Neural progenitor cell (in vitro differentiated cells): ENCODE measurements at places on chromosomes 6 and 20. TPM values are rescaled to one million over a fixed set of nuclear protein-coding genes. Genes with fewer than 3 reads are reported as not detected.

The GATA5 gene
- total RNA-seq = 0.12 TPM in 1 of 2 replicates, not detected in the other

The BACH2 gene
- total RNA-seq = 3.9 and 5.3 TPM in 2 replicates

- H3K4me3 ChIP-seq = no peak overlapping the region
- no peak for DNase-seq
- H3K27me3 ChIP-seq = no peaks in the 10 kb centered on the region
- no peak overlapping the region for H3K27ac ChIP-seq
- peaks cover under 1% of the 10 kb centered on the region for H3K4me1 ChIP-seq
Measured at GRCh38 chr6:42185597-42185996, 9.2 kb downstream of the GUCA1B start.

- peak overlapping the region; percentile 32 for H3K4me3 ChIP-seq
- peaks cover 14% of the 10 kb centered on the region for H3K4me1 ChIP-seq
- H3K27me3 ChIP-seq = no peaks in the 10 kb centered on the region
Measured at GRCh38 chr20:17202673-17203072, 24.2 kb upstream of the PCSK2 start.

GRCh38 chr6:127215931-127216330 lies 50.7 kb upstream of the RNF146 start:
- no peak overlapping the region for H3K4me3 ChIP-seq
- H3K27me3 ChIP-seq = no peaks in the 10 kb centered on the region
- no peak for DNase-seq

The B3GAT2 gene
- 0.71 and 0.77 TPM in 2 replicates for total RNA-seq

The GSTA1 gene
- total RNA-seq = not detected in 2 replicates

- H3K4me1 ChIP-seq = no peaks in the 10 kb centered on the region
- H3K27me3 ChIP-seq = peaks cover under 1% of the 10 kb centered on the region
- H3K36me3 ChIP-seq = no peaks in the 10 kb centered on the region
- no peak overlapping the region for H3K27ac ChIP-seq
- no peak for DNase-seq
- H3K4me3 ChIP-seq = no peak overlapping the region
Measured at GRCh38 chr6:143545165-143545564, 33.6 kb upstream of the FUCA2 start.

GRCh38 chr20:63114693-63115311 lies 101.1 kb downstream of the YTHDF1 start:
- no peaks in the 10 kb centered on the region for H3K4me1 ChIP-seq
- no peak overlapping the region for H3K4me3 ChIP-seq
- peaks cover 73% of the 10 kb centered on the region for H3K27me3 ChIP-seq
- DNase-seq = no peak
